ENCODE measurements at places on chromosomes 12 and 14.
A peak's percentile ranks its signal among the peaks of the same experiment; 100 is the strongest.

- DNase-seq: no peak
These were observed 46.9 kb downstream of the BTG1 start for GRCh38 chr12:92098594-92099380.

DNA sequence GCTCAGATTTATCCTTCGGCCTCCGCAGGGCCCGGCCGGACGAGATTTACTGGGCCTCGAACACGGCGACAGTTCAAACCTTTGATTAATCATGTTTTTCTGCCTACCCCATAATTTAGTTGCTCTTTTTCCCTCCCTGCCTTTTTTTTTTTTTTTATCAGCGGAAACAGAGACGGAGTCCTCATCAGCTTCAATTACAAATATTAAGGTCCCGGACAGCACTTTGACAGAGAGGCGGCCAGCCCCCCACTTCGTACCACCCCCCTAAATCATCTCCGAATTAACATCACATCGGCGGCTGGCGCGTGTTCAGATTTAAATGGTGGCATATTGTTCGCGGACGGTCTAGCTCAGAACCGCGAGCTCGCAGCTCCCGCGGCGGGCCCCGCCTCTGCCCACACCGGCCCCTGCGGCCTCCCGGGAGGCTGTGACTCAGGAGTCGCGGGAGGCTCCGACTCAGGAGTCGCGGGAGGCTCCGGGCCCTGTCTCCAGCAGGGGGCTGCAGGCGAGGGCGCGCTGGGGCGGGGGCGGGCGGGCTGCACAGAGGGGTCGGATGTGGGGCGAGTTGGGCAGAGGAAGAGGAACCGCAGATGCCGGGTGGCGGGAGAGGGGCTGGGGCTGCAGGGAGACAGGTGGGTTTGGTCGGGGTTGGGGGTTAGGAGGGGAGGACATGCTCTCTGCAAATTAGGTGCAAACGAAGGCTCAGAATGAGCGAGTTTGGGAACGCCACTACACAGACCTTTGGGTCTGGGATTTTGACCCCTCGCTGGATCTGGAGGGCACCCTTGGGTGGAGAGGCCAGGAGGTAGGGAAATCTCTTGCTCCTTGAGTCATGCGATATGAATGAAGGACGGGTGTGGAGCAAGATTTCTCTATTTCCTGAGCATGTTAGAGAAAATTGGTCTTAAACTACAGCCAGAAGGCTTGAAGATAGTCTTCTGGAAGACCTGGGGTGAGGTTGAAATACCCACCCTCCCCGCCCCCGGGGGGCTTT is 19.6 kb upstream of the ATP5MC2 start:
- DNase-seq: no peak

DNA sequence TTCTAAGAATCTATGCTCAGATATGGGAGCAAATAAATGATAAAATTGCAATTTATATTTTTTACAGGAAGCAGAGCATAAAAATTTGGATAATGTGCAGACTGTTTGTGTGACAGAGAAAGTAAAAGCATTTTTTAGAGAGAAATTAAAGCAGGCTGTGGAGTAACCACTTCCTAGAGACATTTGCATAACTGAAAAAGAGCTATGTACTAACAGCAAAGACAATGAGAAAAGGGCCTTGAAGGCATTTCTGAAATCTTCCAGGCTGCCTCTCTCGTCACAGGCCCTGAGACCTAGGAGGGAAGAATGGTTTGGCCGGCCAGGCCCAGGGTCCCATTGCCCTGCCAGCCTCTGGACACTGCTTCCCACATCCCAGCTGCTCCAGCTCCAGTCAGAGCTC is 247.2 kb downstream of the ALX1 start:
- DNase-seq: no peak

DNA sequence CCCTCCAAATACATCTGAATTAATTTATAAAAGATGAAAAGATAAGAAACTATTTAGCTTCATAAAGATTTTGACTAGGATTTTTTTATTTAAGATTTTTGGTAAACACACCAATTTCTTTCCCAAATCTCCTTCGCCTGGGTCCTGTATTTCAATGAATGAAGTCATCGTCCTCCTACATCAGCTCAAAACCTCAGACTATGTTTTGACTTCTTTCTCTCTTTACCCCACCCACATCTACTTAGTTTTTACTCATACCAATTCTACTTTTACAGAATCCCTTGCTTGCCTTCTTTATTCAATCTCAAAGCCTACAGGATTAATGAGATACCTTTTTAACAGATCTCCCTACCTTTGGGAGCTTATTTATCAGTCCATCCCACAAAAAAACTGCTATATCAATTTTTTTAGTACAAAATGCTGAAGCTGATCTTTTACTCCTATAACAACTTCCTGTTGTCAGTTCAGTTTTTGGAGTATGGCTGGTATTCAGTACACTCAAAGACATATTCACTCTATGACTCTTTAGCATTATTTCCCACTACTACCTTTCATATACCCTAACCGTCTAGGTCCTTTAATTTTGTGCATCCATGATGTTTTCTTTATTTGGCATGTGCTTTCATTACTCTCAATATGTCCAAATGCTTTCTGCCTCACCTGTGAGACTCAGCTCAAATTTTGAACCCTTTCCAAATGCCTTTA is 18.7 kb upstream of the CCDC91 start:
- DNase-seq: no peak

DNA sequence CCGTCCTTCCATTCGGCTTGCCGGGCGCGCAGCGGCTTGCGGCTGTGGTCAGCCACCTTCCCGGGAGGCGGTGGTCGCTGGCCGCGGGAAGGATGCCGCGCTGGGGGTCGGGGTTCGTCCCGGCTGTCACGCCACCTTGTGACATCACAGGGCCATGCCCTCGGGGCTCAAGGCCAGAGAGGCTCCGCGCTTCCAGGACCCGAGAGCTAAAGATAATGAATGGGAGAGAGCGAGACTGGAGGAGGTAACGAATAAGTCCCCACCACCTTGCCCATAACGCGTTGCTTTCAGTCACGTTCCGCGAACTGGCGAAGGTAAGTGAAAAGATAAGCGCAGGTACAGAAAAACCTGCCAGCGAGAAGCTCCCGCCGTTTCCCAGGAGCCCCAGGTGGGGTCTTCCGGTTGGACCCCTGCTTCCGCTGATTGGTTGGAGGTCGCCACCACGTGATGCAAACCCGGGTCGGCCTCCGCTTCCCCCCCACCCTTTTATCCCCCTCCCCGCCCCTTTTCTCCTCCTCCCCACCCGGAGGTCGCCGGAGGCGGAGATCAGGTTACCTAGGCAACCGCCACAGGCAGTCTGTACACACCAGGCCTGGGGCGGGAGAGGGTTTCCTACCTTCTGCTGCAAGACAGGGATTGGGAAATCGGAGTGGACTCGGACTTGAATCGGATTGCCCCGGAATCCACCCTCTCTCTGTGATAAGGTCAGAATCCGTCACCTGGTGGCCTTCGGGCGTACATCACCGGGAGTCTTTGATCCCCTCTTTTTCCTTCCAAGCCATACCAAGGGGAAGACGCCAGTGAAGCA is at the start of gene LRRC9:
Gene LRRC9 (plus strand): TSS at position 575 of the 808 bp plus-strand sequence.
- DNase-seq: no peak

- no peak for DNase-seq
These were observed 8.3 kb downstream of the COL2A1 start for GRCh38 chr12:47995981-47996401.

DNA sequence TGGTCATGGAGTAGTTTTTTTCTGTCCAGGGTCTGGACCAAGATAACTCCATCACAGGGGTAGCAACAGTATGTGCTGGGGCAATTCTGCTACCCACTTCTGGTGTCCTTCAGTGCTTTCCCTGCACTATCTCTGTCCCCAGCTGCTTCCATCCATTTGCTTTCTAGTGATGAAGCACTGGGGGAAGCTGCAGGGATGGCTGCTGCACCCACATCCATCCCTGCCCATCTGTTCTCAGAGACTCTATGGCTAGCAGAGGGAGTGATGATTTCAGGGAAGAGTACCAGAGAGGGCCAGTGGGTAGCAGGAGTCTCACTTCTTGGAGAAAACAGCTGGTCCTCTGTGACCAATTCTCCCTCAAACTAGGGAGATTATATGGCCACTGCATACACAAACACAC is 44.1 kb downstream of the ETV6 start:
- no peak for DNase-seq

DNA sequence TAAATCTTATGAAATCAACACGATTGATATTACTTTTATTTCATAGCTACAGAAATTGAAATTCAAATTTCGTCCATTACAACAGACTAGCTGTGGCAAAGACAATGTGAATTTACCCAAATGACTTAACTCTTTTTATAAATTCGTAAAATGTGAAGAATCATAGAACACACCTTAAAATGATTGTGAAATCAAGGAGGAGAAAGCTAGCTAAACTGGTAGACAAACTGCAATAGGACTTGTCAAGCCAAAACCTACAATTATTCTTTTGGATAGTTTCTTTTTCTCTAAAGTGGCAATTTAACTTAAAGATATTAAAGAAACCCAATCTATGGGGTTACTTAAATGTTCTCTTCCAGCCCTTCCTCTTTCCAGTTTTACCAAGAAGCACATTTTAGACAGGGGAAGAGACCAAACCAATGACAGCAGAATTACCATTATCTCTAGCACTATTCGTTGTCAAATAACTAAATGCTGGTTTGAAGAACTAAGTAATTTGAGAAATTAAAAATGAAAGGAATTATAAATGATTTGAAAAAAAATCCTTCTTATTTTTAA is 807 bp upstream of the SLC16A7 start:
- no peak for DNase-seq

- no peak for DNase-seq
These were observed 41.3 kb upstream of the C12orf71 start for GRCh38 chr12:27123642-27124041.

DNA sequence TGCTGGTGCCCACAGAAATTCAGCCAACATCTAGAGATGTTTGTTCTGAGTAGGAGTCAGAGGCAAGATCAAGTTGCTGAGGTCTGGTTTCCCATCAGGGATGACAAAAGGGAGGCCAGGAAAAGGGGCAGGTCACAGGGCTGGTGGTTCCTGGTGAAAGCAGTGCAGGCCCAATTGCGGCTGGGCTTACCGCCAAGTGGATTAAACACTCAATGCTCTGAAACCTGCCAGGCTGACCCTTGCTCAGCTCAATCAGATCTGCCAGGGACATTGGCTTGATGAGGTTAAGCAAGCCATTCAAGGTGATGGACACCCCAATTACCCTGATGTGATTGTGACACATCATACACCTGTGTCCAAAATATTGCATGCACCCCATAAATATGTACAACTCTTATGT is 5.5 kb upstream of the OAS1 start:
- peak; percentile 27 for DNase-seq

- DNase-seq: no peak
These were observed 19.5 kb downstream of the DICER1 start for GRCh38 chr14:95137804-95138167.

- DNase-seq: peak; percentile 83
These were observed 87.7 kb upstream of the FOXN3 start for GRCh38 chr14:89504602-89505313.

DNA sequence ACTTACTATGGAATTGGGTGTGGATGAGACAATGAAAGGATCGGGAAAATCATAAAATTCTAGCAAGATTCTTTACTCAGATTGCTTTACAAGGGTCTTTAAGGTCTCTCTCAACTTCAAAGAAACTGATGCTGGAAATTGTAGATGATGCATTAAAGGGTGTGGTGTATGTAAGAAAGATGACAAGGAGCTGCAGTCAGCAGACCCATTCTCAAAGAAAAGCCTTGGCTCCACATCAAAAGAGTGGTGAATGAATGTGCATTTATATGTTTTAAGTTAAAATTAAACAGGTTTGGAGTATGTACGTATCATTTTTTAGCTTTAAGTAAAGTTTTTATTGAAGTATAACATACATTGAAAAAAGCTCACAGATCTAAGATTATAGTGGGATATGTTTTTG is 194.5 kb downstream of the C12orf75 start:
- no peak for DNase-seq
